Body of pancreas (tissue), 4 donors: ENCODE measurements at places on chromosomes 2 and 18. TPM values are rescaled to one million over a fixed set of nuclear protein-coding genes. Genes with fewer than 3 reads are reported as not detected.

The EGR4 gene
- total RNA-seq: not detected

The TXNDC2 gene
- not detected for total RNA-seq

The CFC1 gene
- 16.1 TPM for total RNA-seq

DNA sequence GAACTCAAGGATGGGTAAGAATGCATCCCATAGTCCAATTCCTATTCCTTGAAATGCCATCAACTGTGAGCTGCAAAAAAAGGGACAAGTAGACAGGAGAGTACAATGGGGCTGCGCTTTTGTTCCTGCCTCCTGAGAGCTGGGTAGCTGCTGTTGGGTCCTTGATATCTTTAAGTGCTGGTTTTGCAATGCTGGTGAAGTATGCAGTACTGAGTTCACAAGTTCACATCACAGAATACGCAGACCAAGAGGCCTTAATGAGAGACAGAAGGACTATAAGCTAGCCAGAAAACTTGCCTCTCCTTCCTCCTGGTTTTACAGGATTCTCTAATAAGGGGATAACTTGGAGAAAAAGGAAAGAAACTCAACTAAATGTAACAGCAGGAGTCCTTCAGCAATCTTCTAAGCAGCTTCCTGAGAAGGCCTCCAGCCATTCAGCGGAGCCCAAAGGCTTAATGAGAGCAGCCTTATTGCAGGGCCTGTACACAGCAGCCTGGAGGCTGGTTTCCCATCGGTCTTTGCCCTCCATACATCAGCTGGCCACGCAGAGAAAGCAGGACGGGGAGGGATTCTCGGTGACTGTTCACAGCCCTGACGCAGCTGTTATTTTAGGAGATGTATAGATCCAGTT lies 293.1 kb downstream of the CDCA7 start:
- no peak for DNase-seq

DNA sequence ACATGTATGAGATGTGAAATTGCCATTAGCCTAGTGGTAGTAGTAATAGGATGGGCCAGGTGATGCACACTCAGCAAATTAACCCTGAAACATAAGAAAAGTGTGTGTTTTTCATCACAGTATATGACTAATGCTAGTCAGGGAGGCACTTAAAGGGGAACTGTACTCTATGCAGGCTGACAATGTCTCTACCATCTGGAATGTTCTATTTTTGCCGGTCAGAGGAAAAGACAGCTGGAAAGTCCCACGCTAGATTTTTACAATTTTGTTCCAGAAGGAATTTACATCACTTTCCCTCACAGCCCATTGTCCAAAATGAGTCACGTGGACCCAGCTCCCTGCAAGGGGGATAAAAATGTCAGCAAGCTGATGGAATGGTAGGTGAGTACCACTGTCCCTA lies 746.3 kb upstream of the CHAC2 start:
- DNase-seq: no peak

DNA sequence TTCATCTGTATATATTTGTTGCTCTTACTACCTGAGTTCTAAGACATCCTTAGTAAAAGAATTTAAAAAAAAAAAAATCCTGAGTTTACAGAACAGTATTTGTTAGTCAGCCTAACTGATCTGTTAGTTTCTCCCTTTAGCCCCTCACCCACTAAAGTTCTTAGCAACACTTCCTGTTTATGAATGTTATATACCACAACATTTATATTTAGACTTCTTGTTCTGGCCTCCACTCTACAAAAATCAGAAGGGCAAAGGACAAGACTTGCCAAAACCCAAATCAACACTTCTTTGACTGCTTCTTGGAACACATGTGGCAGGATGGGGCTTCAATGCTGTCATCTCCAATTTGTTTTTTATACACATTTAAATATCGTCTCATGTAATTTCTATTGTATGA lies 71.1 kb downstream of the MGAT5 start:
- no peak for DNase-seq

DNA sequence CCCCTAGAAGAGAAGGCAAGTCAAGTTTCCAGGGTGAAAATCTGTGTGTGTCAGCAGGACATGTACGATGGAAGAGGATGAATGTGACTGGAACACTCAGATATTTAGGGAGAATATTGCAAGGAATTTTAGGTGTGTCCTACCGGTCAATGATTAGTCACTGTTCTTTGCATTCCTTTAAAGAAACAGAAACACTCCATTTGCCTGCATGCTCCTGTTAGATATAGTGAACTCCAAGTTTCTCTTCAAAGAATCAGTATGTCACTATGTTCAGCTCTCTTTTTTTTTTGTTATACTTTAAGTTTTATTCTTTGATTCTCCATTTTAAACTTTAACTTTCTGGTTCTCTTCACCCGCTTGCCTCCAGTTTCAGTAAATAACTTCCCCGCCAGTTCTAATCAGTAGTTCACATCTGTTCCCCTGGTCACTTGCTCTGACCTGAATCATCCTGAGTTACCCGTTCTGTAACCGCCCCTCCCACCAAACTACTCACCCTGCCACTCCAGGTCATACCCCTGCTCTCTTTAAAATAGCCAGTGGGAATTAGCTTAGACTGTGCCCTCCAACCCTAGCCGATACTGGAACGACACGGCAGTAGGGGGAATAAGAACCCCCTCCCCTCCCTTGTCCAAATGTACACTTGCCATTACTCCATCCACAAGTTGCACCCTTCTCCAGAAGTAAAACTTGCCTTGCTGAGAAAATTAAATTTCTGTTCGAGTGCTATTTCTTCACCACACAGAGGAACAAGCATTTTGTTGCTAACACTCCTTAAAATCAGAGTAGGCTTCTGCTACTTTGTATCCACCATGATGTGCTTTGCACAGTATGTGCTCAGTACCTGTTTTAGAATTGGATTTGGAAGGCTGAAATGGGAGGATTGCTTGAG lies 268.4 kb downstream of the METTL4 start:
- DNase-seq: no peak
